ENCODE measurements at places on chromosomes 12 and 14. TPM values are rescaled to one million over a fixed set of nuclear protein-coding genes. Genes with fewer than 3 reads are reported as not detected.

Gene LTB4R2
- 2.4 TPM for total RNA-seq

Gene PPFIA2
- 0.55 TPM for total RNA-seq

Gene SLC6A13
- not detected for total RNA-seq

Gene SYT1
- 0.16 TPM for total RNA-seq

Gene OR4E2
- not detected for total RNA-seq

Gene COX6A1
- total RNA-seq, result 130 TPM

Gene CIDEB
- total RNA-seq, result 11.0 TPM

Gene EPYC
- total RNA-seq, result not detected

GRCh38 chr12:31300783-31301182 lies 25.2 kb downstream of the SINHCAF start:
- DNase-seq, result no peak

DNA sequence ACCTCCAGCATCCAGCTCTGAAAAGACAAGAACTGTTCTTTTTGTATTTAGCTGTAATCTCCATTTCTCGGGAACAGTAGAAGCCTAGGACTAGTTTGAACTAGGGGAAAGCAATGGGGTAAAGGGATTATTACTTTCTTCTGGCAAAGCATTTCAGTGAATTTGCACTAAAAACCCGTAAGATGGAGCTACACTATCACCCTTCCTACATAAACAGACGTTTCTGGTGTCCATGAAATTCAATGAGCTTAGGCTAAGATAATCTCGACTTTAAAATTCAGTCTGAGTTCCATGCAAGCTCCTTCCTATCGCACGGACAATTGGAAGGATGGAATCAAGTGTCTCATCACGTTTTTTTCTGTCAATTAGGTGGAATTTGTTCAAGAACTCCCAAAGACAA lies 24.0 kb downstream of the ACSM4 start:
- DNase-seq, result no peak

DNA sequence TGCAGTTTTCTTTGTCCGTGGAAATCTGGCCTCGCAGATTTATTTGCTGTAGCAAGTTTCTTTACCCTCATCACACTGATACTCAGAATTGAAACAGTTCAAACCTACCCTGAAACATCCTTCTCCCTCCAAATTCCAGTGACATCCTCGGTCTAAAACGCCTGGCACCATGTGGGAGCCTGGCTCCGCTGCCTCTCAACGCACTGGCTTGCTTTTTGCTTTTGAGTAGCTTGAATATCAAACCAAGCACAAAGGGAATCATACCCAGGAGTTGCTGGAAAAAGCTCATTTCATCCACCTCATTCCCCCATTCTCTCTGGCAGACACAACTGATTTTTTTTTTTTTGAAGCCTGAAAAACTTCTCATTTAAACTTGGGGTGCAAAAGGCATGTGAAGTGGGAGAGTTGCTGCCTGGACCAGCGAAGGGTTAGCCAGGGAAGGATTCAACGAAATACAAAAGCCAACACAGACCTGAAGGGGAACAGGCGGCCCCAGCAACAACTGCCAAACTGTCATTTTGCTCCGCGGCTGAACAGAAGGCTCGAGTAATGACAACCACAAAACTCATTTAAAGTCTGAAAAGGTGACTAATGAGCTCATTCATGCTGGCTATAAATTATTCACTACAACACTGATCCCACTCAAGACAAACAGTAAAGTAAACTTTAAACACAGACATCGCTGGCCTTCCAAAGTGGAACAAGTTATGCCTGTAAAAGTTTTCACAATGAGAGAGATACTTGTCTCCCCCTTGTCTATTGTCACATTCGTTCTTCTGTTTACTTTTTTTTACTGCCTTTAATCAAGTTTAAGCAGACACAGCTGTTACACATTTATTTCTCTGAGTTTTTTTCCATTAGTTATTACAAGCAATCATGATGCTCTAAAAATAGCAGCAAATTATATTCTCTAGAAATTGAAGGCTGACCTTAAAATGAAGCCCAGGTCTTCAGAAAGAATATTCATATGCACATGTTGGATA lies 12.5 kb upstream of the FOXN3 start:
- DNase-seq, result no peak

- DNase-seq, result peak; percentile 33
Measured at GRCh38 chr12:120944645-120945217, 33.6 kb upstream of the HNF1A start.

- no peak for DNase-seq
Measured at GRCh38 chr14:69928111-69928523, 48.9 kb downstream of the SMOC1 start.

DNA sequence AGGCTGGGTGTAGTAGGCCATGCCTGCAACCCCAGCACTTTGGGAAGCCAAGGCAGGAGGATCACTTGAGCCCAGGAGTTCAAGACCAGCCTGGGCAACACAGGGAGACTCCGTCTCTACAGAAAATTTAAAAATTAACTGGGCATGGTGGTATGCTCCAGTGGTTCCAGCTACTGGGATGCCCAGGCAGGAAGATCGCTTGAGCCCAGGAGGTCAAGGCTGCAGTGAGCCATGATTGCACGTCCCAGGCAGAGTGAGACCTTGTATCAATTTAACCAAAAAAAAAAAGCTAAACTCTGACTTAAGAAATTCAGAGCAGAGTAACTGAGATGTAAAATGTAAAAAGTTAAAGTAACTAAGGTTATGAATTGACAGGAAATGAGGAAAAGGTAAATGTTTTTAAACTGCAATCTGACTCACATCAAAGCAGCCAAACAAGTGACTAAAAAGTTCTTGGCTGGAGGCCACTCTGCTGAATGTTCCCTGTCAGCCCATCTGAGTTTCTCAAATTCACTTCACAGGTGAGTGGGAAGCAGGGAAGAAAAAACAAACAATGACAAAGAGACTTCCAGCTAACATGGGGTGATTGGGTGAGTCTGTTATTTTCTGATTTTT lies 21.3 kb downstream of the PRKD1 start:
- DNase-seq, result no peak

DNA sequence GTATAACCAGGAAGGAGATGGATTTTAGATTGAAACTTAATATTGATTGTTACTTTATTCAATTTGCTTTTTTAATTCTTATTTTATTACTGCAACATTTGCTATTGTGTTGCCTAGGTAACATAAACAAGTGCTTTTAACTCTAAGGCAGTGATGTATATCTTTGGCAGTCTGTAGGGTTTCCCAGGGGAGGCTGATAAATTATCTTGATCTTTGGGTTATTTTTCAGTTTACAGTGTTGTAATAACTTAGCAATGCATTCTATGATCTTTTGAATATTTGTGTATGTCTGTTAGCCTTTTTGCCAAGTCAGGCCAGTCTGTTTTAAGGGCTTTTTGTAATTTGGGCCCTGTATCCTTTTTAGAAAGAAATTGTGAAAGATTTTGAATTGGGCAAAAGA lies 7.8 kb upstream of the DTD2 start:
- DNase-seq, result no peak

Measured in pancreas (tissue), 10 donors.